ENCODE measurements at places on chromosomes 4 and X.

DNA sequence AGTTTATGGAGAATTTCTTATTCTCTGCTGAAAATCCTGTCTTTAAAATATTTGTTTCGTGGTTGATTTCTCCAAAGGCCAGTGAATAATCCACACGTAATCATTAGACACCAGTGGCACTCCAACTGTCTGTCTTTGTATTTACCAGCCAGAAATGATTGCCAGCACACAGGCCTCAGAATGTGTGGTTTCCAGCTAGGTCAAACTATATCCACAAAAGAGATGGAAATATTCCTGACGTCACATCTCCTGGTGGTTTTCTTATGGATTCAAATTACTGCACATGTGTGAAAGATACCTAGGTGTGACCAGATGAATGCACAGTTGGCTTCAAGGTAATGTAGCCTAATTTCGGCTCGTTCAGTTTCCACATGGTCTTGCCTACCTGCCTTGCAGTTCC is 27.2 kb upstream of the TENM3 start:
- no peak for DNase-seq

DNA sequence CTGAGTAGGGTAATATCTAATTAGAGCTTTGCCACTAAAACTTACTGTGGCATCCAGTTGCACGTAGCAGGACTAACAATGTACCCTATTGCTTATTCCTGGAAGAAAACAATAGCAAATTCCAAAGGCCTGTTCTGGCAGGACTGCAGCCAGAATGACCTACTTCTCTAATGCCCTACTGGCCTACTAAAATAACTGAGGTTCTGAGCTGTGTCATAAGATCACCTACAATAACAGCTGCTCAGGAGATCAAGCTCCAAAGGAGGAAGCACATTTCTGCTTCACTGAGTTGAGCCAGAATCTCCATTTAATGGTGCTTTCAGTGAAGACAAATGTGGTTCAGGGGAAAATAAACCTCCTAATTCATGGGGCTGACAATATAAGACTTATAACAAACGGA is 42.2 kb upstream of the CXCL8 start:
- no peak for DNase-seq

GRCh38 chr4:184442314-184442635 is 32.1 kb downstream of the IRF2 start:
- DNase-seq, result no peak

GRCh38 chr4:78293821-78294301 is 236.7 kb downstream of the FRAS1 start:
- no peak for DNase-seq

- DNase-seq, result no peak
These were observed 130.8 kb upstream of the ACSL4 start for GRCh38 chrX:109863811-109864210.

Data from stimulated activated CD8-positive, alpha-beta memory T cell treated with anti-CD3 and anti-CD28 coated beads, Interleukin-4, amount 100 ng/mL, for 4 hours (primary cell).